ENCODE measurements at places on chromosomes 16 and 17.

GRCh38 chr17:64064331-64064730, 43.9 kb upstream of the ICAM2 start:
- DNase-seq, result no peak

DNA sequence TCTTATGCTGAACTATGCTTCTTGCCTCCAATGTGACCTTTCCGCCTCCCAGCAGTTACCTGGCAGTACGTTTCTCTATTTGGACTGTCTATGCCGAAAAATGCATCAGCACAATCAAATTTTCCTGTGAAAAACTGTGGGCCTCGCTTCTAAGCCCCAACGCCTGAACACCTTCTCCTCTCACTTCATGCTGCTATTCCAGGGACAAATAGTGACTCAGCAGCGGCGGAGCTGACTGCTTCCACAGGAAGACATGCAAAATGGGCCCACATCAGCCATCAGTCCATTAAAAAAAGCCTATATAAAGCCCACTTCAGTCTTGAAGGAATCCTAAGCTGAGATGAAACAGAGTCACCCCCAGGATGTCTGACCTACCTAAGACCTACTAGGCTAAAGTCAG, 10.5 kb upstream of the PIP4K2B start:
- no peak for DNase-seq

DNA sequence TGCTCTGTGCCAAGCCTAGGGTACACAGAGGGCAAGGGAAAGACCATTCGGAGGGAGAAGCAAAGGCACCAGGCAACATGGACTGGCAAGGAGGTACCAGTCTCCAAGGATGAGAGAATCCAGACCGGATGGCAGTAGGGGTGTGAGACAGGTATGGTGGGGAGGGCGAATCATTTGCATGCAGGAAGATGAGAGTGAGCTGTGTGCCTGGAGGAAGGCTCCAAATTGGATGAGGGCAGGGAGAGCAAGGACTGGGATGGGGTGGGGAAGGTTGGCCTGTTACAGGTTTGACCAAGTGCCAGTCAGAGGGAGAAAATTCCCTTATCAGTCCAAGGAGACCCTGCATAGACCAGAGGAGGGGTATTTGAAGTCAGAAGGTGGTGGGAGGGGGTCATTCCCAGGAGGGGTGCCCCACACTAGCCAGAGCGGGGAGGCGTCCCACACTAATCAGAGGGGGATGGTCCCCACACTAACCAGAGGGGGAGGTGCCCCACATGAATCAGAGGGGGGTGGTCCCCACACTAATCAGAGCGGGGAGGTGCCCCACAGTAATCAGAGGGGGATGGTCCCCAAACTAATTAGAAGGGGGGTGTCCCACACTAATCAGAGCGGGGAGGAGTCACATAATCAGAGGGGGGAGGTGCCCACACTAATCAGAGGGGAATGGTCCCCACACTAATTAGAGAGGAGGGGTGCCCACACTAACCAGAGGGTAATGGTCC, 737 bp downstream of the CANT1 start:
- no peak for DNase-seq

- no peak for DNase-seq
Observed at GRCh38 chr16:5706211-5706610, 608.6 kb upstream of the EEF2KMT start.

GRCh38 chr17:10073941-10074340, 124.5 kb downstream of the GAS7 start:
- no peak for DNase-seq

GRCh38 chr17:3888343-3889171, 4.3 kb downstream of the CAMKK1 start:
- no peak for DNase-seq

- no peak for DNase-seq
Observed at GRCh38 chr16:49129935-49130334, 151.7 kb downstream of the CBLN1 start.

DNA sequence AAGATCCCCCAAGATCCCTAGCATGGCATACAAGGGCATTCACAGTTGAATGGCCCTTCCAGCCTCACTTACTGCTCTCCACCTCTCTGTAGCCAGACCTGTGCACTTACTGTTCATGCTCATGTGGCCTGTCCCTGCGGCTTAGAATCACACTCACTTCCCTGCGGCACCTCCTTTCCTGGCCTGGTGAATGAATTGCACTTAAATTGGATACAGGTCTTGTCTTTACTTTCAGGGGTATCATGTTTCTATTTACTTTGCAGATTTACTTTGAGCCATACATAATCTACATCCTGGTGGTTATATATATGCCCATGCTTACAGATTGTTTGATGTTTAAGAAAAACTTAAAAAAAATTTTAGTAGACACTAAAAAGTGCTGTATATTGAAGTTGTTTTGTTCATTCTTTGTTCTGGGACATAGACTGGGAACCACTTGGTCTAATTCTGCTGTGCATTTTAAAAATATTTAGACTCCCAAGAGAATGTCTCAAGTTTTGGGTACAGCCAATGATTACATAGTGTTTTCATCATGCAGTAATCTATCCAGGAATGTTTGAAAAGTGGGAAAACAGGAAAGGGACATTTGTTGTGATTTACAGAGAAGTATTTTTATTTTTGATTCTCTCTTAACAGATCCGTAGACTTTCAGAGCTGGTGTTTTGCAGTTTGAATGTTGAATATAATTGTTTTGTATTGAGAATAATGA, 63.9 kb downstream of the NUP88 start:
- DNase-seq, result no peak

DNA sequence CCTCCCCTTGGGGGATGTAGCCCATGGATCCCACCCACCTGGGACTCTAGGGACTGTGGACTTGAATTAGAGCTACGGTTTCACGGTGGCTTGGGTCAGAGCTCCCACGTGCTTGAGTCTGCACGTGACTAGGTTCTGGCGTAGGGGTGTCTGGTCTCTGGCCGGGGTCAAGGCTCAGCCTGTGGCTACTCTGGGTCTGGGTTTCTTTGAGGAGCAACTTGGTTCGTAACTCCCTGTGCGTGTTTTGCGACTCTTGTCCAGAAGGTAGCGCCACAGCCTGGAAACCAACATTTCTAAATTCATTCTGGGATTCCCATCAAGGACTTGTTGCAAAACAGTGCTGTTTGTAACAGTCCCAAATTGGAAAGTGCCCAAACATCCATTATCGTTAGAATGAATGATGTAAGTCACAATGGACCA, 470 bp upstream of the GGT6 start:
- DNase-seq, result no peak

DNA sequence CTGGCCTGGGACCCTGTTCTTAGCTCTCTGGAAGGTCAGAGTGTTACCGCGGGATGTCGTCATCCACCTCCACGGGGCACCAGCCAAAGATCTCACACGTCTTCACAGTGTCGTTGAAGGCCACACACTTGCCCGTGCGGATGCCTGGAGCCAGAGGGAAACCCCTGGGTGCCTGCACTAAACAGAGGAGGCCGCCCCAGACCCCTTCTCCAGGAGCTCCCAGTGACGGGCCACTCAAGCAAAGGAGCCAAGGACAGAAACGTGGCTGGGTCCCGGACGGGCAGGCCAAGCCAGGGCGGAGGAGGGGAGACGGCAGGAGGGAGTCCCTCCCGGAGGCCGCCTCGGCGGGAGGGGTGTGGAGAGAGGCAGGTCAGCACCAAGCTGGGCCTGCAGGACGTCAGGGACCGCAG, 11.0 kb upstream of the CAMKK1 start:
- no peak for DNase-seq

DNA sequence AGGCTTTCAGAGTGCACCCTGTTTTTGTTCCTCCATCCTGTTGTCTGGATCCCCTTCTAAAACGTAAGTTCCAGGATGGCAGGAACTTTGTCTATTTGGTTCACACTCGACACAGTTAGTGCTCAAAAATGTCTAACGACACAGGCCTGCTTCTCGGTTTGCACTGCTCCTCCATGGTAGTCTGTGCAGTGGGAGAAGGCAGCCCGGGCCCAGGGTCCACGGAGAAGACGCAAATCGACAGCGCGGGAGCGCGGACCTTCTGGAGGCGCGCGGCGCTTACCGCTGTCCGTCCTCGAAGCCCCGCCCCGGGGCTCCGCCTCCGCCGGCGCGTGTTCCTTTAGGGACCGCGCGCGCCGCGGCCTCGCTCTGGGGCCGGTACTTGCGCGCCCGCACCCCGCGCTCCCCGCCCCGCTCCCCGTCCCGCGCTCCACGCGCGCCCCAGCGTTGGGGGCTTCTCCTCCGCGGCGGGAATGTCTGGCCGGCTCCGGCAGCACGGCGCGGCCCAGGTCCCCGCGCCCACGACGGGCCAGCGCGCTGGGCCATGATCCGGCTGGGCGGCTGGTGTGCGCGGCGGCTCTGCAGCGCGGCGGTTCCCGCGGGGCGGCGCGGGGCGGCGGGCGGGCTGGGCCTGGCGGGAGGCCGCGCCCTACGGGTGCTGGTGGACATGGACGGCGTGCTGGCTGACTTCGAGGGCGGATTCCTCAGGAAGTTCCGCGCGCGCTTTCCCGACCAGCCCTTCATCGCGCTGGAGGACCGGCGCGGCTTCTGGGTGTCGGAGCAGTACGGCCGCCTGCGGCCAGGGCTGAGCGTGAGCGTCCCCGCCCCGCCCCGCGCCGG, at the start of gene NT5M:
TSS of gene NT5M (plus strand) at position 364 of the 837 bp plus-strand sequence. CDS start at position 542, 178 bp downstream.
- DNase-seq, result peak; percentile 56

- no peak for DNase-seq
Observed at GRCh38 chr17:83154311-83155127, 75.1 kb downstream of the METRNL start.

- no peak for DNase-seq
Observed at GRCh38 chr17:11944587-11944986, 52.7 kb downstream of the ZNF18 start.

GRCh38 chr17:34639706-34640425, 60.5 kb downstream of the TMEM132E start:
- DNase-seq, result no peak

DNA sequence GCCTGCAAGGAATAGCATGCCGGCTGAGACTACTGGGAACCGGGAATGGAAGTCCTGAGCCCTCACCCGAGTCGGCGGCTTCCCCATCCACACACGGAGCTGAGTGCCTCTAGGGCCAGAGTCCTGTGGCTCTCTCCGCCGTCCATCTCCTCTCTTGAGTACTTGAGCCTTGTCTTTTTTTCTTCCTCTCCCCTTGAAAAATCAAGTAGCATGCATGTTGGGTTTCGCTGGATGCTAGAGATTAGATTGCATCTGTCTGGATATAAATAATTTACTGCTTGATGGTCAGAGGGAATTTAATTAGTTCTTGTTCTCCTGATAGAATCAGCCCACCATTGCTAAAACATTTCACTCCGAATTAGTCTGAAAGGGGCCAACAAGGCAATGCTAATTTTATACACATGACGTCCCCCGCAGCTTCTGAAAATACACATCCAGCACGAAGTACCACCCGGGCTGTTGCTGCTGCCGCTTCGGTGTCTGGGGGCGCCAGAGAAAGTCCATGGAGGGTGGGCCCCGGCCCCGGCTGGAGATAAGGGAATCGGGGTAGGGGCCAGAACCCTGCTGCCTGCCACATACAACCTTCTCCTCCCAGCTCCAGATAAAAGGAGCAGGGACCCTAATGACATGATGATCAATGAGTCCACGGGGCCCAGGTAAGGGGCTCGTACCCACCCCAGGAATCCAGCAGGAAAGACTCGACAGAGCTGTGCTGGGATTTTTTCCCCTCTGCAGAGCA, 48.5 kb downstream of the RBFOX3 start:
- no peak for DNase-seq

GRCh38 chr16:15972046-15972868, 22.8 kb downstream of the ABCC1 start:
- DNase-seq, result no peak

- DNase-seq, result no peak
Observed at GRCh38 chr16:3606441-3606840, 5.0 kb downstream of the SLX4 start.

DNA sequence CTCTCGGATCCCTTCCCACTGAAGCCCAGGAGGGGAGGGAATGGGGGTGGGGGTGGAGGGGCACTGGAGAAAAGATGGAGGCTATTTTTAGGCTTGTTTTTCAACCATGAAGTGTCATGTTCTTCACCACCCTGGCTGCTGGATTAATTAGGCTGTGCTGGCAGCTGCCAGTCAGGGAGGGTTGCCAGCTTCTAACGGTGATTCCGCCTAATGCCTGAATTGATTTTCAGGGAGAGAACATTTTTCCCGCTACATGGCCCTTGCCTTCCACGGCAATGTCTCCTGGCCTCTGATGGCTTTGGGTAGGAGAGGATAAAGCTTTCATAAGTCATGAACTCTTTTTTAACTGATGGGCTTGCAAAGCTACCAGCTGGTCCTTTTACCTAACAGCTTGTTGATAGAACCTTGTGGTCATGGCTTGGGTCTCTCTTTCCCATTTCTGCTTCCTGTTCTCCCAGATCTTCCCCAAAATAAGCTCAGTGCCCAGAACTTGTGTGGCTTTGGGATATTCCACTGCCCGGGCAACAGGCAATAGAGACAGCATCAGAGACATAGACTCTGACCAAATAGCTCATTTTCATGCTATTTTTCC, 167.4 kb downstream of the PITPNC1 start:
- no peak for DNase-seq

DNA sequence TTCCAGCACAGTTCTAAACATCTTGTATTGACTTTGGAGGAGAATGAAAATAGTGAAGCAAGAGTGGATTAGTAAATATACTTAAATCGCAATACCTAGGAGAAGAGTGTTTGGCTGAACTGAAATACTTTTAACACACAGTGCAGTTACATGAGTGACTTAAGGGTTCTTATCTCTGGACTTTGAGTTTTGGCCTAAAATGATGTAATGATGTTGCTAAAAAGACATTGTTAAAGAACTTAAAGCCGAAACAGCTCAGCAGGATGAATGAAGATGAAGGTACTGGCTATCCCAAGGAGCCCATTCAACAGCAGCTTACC, 28.1 kb downstream of the PMP22 start:
- no peak for DNase-seq

DNA sequence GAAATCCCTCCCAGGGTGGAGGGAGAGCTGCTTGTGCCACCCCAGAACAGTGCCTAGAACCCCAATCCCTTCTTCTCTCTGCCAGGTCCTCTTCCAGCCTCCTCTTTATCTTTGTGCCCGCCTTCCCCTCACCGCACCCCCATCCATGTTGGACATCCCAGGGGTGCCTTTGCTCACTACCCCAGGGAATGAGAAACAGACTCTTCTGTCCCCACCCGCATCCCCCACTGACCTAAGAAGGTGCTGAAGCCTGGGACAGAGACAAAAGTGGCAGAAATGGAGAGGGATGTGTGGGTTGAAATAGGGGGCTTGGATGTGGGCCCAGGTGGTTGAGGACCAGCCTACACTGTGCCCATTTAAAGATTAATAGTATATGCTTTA, 17.0 kb downstream of the ALOX15B start:
- DNase-seq, result no peak

- DNase-seq, result no peak
Observed at GRCh38 chr17:13355054-13355453, 246.7 kb downstream of the HS3ST3A1 start.

DNA sequence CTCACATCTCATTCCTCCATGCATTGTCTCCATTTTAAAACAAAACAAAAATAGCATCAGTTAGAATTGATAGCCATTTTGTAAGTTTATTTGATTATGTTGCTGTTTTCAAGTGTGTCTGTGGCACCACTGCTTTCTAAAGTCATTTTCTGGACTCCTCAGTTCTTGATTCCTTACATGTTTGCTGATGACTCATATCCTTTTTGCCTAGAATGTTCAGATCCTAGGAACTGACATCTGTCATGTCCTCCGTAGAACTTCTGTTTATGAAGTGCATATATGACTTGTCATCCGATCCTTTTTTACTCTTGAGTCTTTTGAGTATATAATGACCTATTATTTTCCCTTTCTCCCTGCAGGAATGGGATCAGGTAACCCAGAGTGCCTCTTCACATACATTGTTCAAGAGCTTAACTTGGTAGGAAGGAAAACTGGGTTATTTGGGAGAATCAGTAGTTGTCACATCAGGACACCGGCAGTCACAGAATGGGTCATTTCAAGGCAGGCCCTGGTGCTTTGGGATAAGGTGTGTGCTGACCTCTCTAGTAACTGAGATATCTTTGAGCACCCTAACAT, 69.2 kb downstream of the MAP2K4 start:
- no peak for DNase-seq
